Left renal cortex interstitium (tissue), 4 donors: ENCODE measurements at places on chromosomes 13 and 19.

- DNase-seq: peak; percentile 66
These were observed 3.5 kb upstream of the NAPSA start for GRCh38 chr19:50368649-50369570.

DNA sequence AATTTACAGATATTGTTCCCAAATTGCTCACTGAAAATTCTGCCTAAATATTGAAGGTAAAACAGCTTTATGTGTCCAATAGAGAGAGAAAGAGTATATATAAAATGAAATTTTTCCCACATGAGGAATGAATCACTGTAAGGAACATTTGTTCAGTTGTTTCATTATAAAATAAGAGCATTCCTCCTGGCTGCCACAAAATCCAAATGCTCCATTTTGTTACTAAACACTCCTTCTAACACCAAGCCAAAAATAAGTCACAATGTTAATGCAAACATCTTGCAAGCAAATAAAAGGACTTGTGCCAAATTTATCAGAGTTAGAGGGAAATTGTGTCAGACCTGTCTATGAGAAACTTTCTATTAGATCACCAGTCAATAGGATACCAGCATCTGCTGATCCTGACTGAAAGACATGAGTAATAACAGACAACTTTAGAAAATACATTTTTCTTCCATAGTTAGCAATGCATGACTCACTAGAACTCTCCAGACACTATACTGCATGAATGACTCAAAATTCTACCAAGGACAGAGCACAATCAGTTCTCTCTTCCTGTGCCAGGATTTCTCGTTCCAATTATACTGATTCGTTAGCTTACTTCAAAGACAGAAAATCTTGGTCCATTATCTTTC, 83.5 kb upstream of the FNDC3A start:
- DNase-seq: no peak

GRCh38 chr13:71242201-71242600, 624.8 kb downstream of the DACH1 start:
- no peak for DNase-seq

DNA sequence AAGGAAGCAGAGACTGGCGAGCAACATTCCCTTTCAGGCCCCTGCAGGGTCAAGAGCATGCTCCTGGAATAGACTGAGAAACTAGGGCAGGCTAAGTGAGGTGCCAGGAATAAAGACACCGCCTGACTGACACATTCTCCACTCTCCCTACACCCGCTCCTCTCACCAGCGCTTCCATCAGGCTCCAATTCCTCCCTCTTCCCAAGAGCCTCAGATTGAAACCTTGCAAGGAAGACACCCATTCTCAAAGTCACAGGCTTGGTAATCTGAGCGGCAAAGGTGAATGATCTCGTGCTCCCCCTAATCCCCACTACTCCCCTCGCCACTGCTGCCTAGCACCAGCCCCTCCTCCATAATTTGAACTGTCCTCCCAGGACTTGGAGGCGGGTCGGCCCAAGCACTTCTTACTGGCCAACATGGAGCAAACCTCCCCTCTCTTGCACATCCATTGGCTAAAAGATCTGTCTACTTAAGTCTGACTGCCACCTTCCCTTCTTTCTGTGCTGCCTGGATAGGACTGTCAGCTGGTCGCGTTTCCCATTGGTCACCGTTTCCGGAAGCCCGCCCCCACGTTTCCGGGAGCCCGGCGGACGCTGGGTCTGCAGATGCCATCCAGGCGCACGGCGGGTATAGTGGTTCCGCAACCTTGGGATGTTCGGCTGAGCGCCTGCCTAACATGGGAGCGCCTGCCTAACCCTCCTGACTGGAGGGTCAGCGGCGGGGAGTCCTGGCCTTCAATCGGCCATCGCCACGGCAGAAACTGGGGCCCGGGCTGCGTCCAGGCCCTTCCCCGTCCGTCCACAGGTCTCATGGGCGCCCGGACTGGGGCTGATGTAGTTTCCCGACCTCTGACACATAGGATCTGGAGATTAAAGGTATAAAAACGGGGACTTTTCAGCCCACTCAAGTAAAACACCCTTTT, 33.6 kb downstream of the ZNF383 start:
- peak; percentile 87 for DNase-seq

DNA sequence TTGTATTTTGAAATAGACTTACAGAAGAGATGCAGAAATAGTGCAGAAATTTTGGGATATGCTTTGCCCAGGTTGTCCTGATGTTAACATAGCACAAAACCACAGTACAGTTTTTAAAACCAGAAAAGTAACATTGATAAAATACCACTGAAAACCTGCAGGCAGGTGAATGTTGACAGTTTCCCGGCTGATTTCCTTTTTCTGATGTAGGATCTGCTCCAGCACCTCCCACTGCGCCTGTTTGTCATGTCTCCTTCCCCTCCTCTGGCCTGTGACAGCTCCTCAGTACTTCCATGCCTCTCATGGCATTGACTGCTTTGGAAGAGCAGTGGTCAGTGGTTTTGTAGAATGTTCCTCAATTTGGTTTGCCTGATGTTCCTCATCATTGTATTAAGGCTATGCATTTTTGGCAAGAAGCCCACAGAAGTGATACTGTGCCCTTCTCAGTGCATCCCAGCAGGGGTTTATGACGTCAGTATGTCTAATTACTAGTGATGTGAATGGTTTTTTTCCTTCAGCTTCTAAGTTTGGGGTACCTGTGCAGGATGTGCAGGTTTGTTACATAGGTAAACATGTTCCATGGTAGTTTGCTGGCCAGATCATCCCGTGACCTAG, 31.0 kb downstream of the TDRD12 start:
- no peak for DNase-seq
